ENCODE measurements at places on chromosomes 2 and 18.

DNA sequence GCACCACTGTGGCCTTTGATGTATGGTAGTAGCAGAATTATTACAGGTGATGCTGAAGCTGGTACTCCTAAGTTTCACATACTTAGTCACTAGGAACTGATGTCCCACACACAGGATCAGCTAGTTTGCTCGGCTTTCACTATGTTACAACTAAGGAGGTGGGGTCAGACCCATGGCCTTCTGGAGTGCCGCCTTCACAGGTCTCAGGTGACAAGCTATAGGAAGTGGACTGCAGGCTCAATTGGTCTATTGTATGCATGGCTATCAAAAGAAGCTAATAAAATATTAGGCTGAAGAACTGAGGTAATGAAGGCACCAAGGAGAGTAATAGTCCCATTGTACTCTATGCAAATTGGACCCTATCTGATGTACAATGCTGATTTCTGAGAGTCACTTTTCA is 170.6 kb downstream of the DLGAP1 start:
- no peak for DNase-seq

- no peak for DNase-seq
Measured at GRCh38 chr2:129428086-129428660, 551.3 kb upstream of the RAB6C start.

GRCh38 chr2:68248361-68248760 is 4.0 kb downstream of the PPP3R1 start:
- DNase-seq: no peak

DNA sequence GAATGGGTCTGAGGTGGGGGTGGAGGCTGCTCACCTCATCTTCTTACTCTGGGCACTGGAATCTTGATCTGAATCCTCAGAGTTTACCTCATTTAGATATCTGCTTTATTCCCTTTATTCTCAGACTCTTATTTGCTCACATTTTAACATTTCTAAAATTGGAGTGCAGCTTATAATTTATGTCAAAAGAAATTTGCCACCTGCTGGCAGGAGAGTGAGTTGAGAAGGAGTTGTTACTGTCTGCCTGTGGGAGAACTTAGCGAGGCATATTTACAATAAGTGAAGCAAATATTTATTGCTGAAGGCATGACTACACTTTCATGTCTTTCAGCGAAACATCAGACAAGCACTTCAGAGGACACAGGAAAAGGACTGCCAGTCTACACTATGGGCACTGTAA is 16.4 kb upstream of the KIAA2012 start:
- no peak for DNase-seq

DNA sequence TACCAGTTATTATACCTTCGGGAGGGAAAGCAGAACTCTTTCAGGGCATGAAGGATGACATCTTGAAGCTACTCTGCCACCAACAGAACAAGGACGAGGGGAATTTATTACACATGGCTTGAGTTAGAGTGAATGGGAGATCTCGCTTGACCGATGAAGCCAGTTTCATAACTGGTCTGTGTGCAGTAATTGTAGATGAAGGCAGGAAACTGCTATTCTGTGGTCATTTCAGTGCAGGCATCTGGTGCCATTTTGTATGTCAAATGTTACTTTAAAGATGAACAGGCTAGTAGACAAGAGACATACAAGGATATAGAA is 20.5 kb downstream of the GREB1 start:
- no peak for DNase-seq

- DNase-seq: no peak
Measured at GRCh38 chr2:105553538-105554196, 154.8 kb upstream of the FHL2 start.

DNA sequence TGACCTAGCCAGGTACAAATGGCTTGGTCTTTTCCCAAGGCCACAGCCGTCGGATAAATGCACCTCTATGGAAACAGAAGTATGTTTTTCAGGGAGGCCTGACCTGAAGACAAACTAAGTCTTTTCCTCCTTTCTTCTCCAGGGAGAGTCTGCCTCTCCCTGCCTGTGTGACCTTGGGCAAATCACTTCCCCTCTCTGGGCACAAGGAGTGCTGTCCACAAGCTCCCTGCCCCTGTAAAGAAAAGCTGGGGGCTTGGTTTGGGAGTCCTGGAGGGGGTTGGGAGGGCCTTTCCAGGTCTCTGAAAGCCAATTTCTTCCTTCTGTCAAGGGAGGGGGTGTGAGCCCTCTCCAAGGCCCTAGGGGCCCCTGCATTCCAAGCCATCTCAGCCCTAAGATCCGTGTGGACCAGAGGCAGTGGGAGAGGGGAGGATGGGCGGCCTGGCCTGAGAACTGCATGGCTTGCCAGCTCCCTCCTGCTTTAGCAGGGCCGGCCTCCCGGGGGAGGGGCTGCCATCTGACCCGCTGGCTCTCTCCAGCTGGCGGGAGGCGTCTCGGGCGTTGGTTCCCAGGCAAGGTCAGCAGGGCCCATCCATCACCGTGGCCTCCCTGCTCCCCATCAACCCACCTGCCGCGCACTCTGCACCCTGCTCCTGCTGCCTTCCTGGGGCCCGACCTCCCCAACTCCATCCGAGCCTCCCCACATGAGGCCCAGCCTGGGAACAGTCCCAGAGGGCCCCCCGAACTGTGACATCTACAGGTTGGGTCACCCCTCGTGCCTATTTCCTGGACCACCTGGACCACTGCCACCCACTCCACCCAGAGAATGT is 61.4 kb downstream of the SMAD7 start:
- no peak for DNase-seq

DNA sequence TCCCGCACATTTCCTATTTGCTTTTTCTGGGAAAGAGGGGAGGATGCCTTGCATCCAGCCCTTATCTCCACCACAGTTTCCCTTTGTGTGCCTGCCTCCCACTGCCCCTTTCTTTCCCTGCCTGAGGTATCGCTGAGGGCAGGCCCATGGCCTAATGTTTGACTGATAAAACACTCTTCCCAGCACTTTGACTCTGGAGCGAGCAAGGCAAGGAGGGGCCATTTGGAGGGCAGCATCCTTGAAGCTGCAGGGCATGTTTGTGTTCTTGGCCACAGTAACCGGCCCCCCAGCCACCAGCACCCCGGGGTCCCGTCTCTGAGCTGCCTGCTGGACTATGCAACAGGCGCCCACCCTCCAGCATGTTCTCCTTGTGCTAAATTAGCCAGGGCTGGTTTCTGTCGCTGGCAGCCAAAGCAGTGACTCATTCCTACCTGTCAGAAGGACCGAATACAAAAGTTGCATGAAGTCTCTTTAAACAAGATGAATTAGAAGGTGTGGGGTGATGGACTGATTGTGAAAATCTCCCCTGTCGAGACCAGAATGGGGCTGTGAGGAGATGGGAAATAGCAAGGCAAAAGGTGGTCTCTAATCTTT is 50.7 kb downstream of the BCL2L11 start:
- no peak for DNase-seq

- no peak for DNase-seq
Measured at GRCh38 chr2:25551316-25551715, 122.1 kb downstream of the DTNB start.

- DNase-seq: no peak
Measured at GRCh38 chr2:9812945-9813311, 30.3 kb upstream of the TAF1B start.
